ENCODE measurements at places on chromosomes 11 and 22.
A peak's percentile ranks its signal among the peaks of the same experiment; 100 is the strongest.

- no peak for DNase-seq
Observed at GRCh38 chr22:30201945-30202344, 44.6 kb downstream of the LIF start.

DNA sequence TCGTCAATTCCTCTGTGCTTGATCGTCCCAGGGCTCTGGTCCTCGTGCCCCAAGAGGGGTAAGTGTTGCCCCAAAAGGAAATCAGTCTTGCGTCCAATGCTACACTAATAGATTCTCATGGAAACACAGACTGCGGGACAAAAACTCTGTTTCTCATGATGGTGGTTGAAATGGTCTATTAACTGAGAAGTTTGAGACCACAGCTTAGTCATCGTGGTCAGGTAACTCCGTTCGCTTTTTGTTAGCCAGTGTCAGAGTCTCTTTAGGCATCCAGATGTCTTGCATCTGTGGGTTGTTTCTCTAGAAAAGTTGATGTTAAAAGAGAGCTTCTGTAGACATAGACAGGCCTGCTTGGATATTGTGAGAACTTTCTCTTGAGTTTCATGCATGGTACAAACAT lies 104.6 kb upstream of the SORL1-AS1 start:
- no peak for DNase-seq

GRCh38 chr11:120841074-120841473 lies 182.8 kb upstream of the TBCEL start:
- DNase-seq = no peak

DNA sequence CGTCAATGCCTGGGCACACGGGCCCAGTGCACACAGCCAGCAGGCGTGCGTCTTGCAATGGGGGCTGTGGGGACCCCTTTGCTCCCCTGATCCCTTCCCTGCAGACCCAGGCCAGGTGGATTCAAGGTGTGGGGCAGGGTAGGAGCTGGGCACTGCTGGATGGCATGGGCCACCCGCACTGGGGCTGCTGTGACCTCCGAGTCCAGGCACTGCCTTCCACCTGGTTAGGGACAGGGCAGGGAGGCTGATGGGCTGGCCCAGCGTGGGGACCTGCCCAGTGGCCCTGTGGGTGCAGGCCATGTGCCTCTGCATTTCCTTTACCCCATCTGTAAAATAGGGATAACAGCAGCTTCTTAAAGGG lies 22.9 kb downstream of the KCNQ1 start:
- no peak for DNase-seq

DNA sequence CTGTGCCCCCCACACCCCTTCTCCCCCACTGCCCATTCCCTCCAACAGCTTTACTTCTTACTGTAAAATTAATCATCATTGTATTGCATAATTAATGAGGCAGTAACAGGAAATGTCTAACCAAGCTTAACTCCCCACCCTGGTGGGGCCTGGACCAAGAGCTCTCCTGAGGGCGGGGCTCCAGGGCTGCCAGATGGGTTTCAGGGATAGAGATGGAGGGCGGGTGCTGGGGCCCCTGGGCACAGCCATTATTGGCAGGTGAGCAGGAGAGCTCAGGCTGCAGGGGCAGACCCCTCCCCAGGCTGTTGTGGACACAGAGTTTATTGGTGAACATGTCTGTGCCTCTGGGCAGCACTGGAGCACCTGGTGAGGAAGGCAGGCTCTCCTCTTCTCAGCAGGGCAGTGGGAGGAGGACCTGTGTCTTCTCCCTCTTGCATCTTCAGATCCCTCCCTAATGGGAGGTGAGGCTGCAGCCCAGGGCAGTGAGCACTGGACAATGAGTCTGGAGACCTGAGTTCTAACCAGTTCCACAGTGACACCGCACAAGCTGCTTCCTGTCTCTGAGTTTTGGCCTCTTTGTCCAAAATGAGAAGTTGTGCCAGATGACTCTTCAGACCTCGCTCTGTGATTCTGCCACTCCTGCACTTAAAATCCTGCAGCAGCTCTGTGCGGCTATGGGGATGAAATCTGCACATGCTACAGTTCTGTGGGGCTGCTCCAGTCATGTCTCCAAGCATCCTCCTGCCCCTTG lies 233.3 kb downstream of the CEP164 start:
- no peak for DNase-seq

DNA sequence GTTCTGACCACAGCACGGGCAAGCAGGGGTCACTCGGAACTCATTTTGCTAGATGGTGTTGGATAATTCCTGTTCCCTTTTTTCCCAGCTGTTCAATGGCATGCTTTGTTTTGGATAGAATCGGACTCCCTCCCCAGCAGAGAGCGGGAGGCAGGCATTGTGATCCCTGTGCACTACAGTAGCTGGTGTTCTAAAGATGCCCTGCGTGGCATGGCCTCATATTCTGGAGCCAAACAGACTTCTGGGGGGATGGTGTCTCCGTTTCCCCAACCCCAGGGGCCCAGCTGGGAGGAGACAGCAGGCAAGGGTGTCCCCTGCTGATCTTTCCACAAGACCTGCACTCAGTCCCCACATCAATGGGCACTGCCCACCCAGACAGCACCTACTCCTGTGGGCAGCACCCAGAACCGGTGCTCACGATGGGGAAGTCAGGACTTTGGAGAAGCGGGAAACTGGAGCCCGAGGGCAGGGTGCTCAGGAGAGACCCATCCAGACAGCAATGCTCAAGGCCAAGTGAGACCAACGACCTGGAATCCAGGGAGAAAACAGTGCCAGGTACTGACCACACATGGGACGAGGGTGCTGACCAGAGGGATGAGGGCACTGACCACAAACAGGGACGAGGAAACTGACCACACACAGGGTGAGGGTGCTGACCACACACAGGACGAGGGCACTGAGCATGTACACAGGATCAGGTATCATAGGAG lies 934.9 kb downstream of the BRD1 start:
- DNase-seq = no peak

DNA sequence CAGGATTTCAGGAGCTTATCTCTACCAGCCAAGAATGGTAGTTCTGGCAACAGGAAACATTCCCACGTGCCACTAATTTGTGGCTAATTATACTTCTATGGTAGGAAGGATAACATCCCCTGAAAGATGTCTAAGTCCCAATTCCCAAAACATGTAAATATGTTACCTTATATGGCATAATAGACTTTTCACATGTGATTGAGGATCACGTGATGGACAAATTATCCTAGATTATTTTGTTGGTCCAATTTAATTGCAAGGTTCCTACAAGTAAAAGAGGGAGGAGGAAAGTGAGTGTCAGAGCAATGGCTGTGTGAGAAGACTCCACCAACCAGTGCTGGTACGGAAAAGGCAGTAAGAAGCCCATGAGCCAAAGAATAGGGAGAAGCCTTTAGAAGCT lies 9.9 kb upstream of the MSANTD4 start:
- no peak for DNase-seq

GRCh38 chr11:111428113-111428876 lies 49.2 kb upstream of the POU2AF1 start:
- DNase-seq = no peak

GRCh38 chr11:46337626-46338345 lies 9.5 kb upstream of the DGKZ start:
- DNase-seq = no peak

- DNase-seq = peak; percentile 30
Observed at GRCh38 chr11:130431331-130431773, 2.9 kb upstream of the ADAMTS8 start.

- no peak for DNase-seq
Observed at GRCh38 chr22:28674121-28674563, 5.5 kb downstream of the TTC28 start.

DNA sequence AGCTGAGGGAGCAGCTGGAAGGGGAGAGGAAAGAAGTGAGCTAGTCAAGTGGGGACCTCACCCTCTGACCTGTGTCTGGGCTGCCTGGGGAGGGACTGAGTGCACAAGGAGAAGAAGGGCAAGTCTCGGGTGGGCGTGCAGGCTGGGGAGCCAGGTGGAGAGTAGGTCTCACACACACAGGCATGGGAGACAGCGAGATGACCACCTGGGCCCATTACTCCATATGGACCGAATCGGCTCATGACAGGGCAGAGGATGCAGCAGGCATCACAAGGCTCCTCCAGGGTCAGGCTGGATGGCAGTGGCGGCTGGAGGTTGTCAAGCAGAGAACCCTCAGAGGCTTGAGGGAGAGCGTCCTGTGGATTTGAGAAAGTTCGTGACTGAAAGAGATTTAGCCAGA lies 63.5 kb downstream of the CEP164 start:
- no peak for DNase-seq

GRCh38 chr11:119978696-119979095 lies 159.2 kb downstream of the TRIM29 start:
- no peak for DNase-seq

GRCh38 chr11:57539342-57539741 lies 1.9 kb downstream of the SMTNL1 start:
- no peak for DNase-seq

- DNase-seq = no peak
Observed at GRCh38 chr22:34847072-34847471, 218.9 kb upstream of the ISX start.

DNA sequence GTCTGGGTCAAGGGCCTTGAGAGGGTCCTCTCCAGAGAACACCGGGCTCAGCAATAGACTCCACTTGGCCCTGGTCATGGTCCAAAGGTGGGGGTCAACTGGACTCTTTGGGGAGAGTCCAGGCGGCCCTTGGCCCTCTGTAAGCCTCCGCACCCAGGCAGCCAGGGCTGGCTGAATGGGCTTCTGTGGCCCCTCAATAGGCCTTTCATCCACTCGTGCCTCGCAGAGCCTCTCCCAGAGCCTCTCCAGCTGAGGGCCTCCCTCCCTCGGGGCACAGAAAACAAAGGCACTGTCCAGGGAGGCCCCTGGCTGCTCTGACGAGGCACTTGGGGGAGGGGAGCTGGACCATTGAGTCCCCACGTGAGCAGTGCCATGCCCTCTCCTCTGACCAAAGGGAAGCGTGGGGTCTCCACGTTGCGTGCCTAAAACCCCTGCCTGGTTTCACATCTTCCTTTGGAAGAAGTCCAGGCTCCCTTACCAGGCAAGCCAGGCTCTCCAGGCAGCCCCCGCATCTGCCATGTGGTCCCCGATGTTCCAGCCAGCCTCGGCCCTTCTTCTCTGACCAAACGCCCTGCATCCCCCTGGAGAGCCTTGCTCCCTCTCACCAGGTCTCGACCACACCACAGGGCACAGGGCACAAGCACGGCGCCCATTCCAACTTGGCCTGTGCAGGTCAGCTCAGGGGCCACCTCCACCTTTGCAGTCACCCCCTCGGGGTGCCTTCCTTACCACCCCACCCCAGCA lies 15.5 kb downstream of the KIAA0930 start:
- DNase-seq = no peak

- DNase-seq = no peak
Observed at GRCh38 chr11:39725081-39725480, 1734.4 kb downstream of the LRRC4C start.

DNA sequence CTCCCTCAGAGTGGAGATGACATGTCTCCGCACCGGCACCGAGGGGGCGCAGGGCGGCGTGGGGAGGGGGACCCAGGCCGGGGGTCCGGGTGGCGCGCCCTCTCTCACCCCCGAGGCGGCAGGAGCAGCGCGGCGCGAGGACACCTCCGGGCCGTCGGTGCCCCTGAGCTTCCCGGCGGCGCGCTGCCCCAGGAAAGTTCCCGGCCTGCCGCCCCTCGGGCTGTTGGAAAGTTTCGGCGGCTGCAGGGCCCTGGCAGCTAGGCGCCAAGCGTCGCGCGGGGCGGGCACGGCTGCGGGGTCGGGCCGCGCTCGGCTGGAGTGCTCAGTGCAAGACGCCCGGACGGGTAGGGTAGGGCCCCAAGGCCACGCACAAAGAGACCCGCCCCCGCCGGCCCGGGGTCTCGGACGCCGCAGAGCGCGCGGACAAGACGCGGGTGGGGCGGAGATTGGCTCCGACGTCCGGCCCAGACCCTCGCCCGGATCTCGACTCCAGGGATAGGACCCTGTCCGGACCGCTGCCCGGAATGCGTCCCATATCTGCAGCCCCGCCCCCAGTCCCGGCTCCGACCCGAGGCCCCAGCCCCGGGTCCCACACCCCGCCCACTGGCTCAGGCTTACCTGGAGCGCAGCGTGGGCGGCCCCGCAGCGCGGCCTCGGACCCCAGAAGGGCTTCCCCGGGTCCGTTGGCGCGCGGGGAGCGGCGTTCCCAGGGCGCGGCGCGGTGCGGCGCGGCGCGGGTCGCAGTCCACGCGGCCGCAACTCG lies 471 bp downstream of the ARVCF start:
- DNase-seq = no peak

GRCh38 chr11:35359321-35360054 lies 59.9 kb downstream of the SLC1A2 start:
- DNase-seq = no peak

- DNase-seq = no peak
Observed at GRCh38 chr11:46072172-46072964, 48.9 kb downstream of the PHF21A start.

- no peak for DNase-seq
Observed at GRCh38 chr11:48043111-48043990, 63.0 kb downstream of the PTPRJ start.

- DNase-seq = no peak
Observed at GRCh38 chr11:11703885-11704284, 82.1 kb upstream of the GALNT18 start.

DNA sequence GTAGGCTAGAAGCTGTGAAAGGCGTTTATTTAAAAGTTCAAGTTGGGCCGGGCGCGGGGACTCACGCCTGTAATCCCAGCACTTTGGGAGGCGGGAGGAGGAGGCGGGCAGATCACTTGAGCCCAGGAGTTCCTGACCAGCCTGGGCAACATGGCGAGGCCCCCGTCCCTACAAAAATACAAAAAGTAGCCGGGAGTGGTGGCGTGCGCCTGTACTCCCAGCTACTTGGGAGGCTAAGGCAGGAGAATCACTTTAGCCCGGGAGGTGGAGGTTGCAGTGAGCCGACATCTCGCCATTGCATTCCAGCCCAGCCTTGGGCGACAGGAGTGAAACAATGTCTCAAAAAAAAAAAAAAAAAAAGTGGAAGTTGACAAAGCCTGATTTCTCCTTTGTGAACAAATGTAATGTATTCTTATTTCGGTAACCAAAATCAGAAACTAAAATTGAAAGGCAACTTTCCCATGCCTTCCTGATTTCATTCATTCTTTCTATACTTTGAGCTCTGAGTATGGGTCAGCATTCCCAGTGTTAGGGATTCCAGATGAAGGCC lies 825 bp downstream of the PTPMT1 start:
- DNase-seq = no peak

GRCh38 chr11:110174645-110175310 lies 81.6 kb downstream of the ZC3H12C start:
- DNase-seq = no peak

DNA sequence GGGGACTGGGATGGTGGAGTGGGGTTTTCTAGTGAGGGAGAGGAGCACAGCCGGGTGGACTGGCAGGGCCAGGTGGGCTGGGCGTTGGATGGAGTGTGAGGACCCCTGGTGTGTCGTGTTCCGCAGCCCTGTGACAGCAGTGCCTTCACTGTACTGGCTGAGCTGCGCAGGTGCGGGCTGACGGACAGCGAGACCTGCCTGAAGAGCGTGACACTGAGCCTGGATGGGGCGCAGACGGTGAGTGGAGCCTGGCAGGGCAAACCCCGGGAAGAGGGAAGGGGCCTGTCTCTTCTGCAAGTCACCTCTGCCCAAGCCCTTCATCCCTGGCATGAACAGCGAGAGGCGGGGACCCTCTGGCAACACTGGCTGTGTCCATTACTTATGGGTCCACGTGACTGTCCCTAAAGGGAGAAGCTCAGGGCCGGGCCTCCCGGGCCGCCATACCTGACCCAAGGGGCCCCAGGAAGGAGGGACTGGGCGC lies 10.0 kb downstream of the MUC5AC start:
- no peak for DNase-seq

Data from NCI-H1436 (cell line).